ENCODE measurements at places on chromosomes 5 and 9. TPM values are rescaled to one million over a fixed set of nuclear protein-coding genes. Genes with fewer than 3 reads are reported as not detected.

DNA sequence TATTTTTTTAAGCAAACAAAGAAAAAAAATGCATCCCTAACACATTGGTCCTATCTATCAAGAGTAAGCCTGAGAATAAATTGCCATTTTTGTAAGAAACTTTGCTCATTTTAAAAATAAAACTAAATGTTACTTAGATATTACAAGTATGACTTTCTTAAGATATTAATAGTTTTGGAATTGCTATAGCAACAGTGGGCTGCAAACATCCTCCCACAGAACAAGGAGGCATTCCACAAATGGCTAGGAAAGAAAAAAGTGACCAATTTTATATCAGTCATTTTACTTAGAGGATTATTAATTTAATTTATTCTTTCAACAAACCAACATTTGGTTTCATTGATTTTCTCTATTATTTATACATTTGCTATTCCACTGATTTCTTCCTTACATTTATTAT lies 63.7 kb downstream of the LURAP1L start:
- no peaks in the 10 kb centered on the region for H3K36me3 ChIP-seq
- H3K27ac ChIP-seq = no peak overlapping the region
- DNase-seq = no peak
- no peaks in the 10 kb centered on the region for H3K27me3 ChIP-seq
- H3K4me3 ChIP-seq = no peak overlapping the region
- no peaks in the 10 kb centered on the region for H3K4me1 ChIP-seq

DNA sequence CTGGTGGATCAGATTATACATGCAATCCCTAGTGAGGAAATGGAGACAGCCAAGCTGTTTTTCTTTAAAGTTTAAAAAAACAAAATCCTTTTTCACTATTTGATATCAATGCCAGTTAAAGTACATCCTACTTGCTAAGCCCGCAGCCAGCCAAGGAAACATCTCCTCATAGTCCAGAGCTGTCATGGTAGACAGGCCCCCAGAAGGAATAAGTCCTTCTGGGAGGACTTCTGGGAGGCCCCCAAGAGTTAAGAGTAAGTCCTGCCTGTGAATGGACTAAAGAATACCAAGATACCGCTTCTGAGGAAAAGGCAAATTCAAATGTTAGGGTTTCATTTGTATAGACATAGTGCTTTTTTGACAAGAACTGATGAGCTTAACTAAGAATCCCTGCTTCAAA lies 38.3 kb downstream of the MOCS2 start:
- no peak overlapping the region for H3K27ac ChIP-seq
- H3K4me3 ChIP-seq = no peak overlapping the region
- H3K4me1 ChIP-seq = no peaks in the 10 kb centered on the region
- no peaks in the 10 kb centered on the region for H3K27me3 ChIP-seq
- no peaks in the 10 kb centered on the region for H3K36me3 ChIP-seq

The PCDH12 gene
- not detected for total RNA-seq

- no peak for DNase-seq
- H3K4me1 ChIP-seq = no peaks in the 10 kb centered on the region
Observed at GRCh38 chr9:14087576-14087975, 226.4 kb downstream of the NFIB start.

DNA sequence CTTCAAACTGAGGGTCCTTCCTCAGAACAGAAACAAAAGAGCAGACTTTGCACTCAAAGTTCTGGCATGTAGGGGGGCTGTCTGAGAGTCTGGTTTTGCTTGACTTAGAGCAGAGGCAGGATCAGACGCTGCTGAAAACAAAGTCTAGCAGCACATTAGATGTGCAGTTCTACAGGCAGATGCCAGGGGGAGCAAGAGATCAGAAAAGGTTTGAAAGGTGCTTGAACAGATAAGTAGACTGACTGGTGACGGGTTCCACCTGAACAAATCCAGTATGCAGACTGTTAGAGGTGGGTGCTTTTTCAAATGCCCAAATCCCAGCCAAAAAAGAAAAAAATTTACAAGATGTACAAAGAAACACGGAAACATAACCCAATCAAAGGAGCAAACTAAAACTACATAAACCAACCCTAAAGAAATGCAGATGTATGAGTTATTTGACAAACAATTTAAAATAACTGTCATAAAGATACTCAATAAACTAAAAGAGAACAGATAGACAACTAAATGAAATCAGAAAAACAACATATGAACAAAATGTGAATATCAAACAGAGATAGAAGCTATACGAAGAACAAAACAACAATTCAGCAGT lies 194.7 kb upstream of the FREM1 start:
- no peak overlapping the region for H3K27ac ChIP-seq
- no peaks in the 10 kb centered on the region for H3K27me3 ChIP-seq
- DNase-seq = peak; percentile 66
- H3K4me1 ChIP-seq = no peaks in the 10 kb centered on the region

DNA sequence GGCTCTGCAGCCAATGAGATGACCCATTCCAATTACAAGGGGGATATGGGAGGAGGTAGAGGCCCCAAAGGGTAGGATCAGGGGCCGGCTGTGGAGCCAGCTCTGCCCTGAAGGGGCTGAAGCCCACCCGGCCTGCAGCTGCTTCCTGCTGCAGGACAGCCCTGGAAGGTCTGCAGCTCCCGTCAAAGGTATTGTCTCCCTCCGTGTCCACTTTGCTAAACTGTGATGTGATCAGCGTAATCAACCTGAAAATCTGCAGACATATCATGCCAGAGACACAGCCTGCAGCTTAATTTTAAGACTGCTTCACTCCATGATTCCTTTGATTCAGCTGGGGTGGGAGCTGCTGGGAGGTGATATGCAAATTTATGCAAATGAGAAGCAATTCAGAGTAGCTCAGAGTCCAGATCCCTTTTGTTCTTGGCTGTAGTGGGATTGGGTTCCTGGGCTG lies 90.7 kb downstream of the GADD45G start:
- peak; percentile 68 for DNase-seq
- no peak overlapping the region for H3K4me3 ChIP-seq
- H3K27ac ChIP-seq = peak overlapping the region; percentile 83
- H3K27me3 ChIP-seq = peaks cover 7% of the 10 kb centered on the region

The SYK gene
- 2.7 TPM for total RNA-seq

GRCh38 chr9:94980947-94981722 lies 254.6 kb downstream of the AOPEP start:
- H3K4me3 ChIP-seq = no peak overlapping the region
- DNase-seq = peak; percentile 73
- no peaks in the 10 kb centered on the region for H3K36me3 ChIP-seq
- H3K27me3 ChIP-seq = no peaks in the 10 kb centered on the region

The IRGM gene
- not detected for total RNA-seq

GRCh38 chr5:82332886-82333615 lies 54.9 kb upstream of the RPS23 start:
- no peak for DNase-seq
- H3K4me3 ChIP-seq = no peak overlapping the region
- no peaks in the 10 kb centered on the region for H3K27me3 ChIP-seq
- H3K36me3 ChIP-seq = no peaks in the 10 kb centered on the region
- H3K4me1 ChIP-seq = no peaks in the 10 kb centered on the region

- H3K36me3 ChIP-seq = no peaks in the 10 kb centered on the region
- H3K4me3 ChIP-seq = peak overlapping the region; percentile 76
- H3K4me1 ChIP-seq = peaks cover 70% of the 10 kb centered on the region
- peak overlapping the region; percentile 97 for H3K27ac ChIP-seq
Observed at GRCh38 chr5:107570805-107571531, 99.8 kb downstream of the EFNA5 start.

DNA sequence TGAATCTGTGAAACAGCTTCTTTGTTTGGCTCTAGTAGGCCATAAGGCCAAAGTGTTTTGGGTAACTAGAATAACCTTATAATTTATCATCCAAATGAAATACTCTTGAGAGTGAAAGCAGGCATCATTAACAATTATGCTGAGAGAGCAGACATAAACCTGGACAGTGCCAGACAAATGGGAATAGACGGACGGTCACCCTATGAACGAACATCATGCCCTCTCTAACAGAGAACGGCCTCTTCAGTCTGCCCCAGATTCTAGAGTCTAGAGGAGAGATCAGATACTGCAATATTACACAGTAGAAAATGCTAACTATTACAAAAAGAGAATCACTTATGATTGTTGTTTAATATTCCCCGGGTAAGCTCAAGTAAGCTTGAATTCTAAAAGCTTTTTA lies 68.5 kb downstream of the APBA1 start:
- H3K27ac ChIP-seq = no peak overlapping the region
- DNase-seq = no peak
- no peaks in the 10 kb centered on the region for H3K36me3 ChIP-seq
- no peaks in the 10 kb centered on the region for H3K27me3 ChIP-seq
- no peaks in the 10 kb centered on the region for H3K4me1 ChIP-seq
- H3K4me3 ChIP-seq = no peak overlapping the region

The CBY3 gene
- total RNA-seq = not detected

The ZBTB34 gene
- total RNA-seq = 18.8 TPM

DNA sequence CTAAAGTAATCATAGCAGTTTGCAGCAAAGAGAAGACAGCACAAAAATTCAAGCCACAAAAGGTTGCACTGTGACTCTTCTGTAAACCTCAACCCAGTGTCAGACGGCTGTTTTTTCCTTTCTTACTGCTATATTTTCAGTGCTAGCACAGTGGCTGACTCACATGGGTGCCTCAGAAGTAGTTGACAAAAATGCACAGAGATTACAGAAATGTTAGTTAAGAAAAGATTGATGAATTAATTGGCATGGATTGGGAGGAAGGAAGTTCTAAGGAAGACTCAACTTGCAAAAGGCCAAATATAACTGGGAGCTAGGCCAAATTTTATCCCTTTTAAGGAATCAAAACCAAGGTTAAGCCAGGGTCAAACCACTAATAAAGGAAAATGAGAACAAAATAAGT lies 43.7 kb upstream of the ITGA1 start:
- no peaks in the 10 kb centered on the region for H3K36me3 ChIP-seq
- H3K27ac ChIP-seq = no peak overlapping the region
- H3K27me3 ChIP-seq = no peaks in the 10 kb centered on the region
- no peak overlapping the region for H3K4me3 ChIP-seq
- DNase-seq = no peak

The HTR4 gene
- not detected for total RNA-seq

- no peaks in the 10 kb centered on the region for H3K36me3 ChIP-seq
- H3K27ac ChIP-seq = no peak overlapping the region
- peaks cover 16% of the 10 kb centered on the region for H3K4me1 ChIP-seq
- H3K27me3 ChIP-seq = no peaks in the 10 kb centered on the region
- no peak for DNase-seq
Observed at GRCh38 chr5:79499640-79500273, 14.2 kb downstream of the HOMER1 start.

DNA sequence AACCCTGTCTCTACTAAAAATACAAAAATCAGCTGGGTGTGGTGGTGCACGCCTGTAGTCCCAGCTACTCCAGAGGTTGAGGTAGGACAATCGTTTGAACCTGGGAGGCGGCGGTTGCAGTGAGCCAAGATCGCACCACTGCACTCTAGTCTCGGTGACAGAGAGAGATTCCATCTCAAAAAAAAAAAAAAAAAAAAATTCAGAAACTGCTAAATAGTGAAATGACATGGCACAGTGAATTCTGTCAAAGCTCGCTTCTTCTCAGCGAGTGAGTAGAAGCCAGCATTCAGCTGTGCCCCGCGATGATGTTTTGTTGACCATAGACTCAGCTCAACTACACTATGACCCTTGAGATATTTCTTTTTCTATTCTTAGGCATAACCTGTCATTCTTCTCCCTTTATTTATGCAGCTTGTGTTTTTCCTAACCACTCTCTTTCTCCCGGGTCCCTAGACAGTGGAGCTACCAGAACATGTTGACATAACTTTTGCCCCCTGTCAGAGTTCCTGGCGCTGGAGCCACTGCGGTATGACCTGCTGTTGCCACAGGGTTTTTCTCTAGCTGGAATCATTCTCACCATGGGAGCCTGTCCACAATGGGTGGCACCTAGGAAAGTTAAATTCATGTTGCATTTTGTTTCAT lies 13.5 kb upstream of the IQGAP2 start:
- H3K4me1 ChIP-seq = no peaks in the 10 kb centered on the region
- no peak overlapping the region for H3K27ac ChIP-seq
- no peak for DNase-seq

The RAB3C gene
- total RNA-seq = 15.1 TPM

- no peak overlapping the region for H3K4me3 ChIP-seq
- H3K36me3 ChIP-seq = peaks cover 86% of the 10 kb centered on the region
- no peak overlapping the region for H3K27ac ChIP-seq
Observed at GRCh38 chr5:172347496-172348052, 64.0 kb upstream of the UBTD2 start.

The MEIKIN gene
- not detected for total RNA-seq

DNA sequence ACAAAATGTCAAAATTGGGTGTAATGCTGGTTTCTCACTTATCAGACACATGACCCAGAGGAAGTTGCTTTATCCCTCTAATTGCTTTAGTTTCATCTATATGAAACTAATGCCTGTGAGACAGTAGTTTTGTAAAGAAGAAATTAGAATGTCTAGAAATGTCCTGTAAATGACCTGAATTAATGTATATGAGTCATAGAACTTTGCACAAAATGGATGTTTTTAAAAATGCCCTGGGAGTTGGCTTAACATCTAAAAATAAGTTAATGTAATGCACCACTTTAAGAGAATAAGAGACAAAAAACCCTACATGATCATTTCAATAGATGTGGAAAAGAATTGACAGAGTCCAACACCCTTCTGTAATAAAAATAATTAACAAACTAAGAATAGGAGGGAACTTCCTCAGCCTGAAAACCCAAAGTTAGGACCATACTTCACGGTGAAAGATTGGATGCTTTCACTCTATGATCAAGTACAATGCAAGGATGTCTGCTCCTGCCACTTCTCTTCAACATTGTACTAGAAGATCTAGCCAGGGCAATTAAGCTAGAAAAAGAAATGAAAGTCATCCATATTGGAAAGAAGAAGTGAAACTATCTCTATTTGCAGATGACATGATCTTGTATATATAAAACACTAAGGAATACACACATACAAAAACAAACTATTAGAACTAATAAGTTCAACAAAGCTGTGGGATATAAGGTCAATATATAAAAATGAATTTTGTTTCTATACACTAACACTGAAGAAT lies 117.9 kb downstream of the MELK start:
- H3K36me3 ChIP-seq = no peaks in the 10 kb centered on the region
- no peak overlapping the region for H3K4me3 ChIP-seq
- DNase-seq = no peak
- H3K27ac ChIP-seq = no peak overlapping the region
- no peaks in the 10 kb centered on the region for H3K4me1 ChIP-seq
- no peaks in the 10 kb centered on the region for H3K27me3 ChIP-seq

- H3K27me3 ChIP-seq = no peaks in the 10 kb centered on the region
- no peak overlapping the region for H3K4me3 ChIP-seq
- peak; percentile 57 for DNase-seq
- H3K4me1 ChIP-seq = peaks cover 6% of the 10 kb centered on the region
- H3K27ac ChIP-seq = no peak overlapping the region
Observed at GRCh38 chr5:54845567-54845941, 139.8 kb downstream of the ESM1 start.

The SH3GL2 gene
- total RNA-seq = 7.7 TPM

DNA sequence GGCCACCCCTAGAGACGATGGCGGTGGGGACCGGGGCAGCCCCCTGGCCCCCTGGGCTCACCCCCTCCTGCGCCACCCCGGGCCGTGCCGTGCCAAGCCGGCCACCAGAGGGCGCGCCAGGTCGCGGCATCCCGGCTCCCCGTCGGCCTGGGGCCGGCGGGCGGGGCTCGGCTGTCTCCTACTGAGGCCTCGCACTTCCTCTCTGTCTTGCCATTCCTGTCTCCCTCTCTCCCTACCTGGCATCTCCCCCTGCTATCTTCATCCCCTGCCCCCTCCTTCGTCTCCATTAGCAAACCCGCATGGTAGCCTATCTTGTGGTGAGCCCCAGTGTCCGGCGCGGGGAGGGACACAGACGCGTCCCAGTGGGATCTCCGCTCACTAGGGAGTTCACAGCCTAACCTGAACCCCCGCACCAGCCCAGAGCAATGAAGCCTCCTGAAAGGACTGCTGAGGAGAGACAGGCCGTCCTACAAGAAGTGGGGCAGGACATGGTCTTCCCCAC lies 29.8 kb upstream of the FABP6 start:
- H3K27ac ChIP-seq = no peak overlapping the region
- H3K4me3 ChIP-seq = no peak overlapping the region
- no peaks in the 10 kb centered on the region for H3K36me3 ChIP-seq
- no peaks in the 10 kb centered on the region for H3K27me3 ChIP-seq
- H3K4me1 ChIP-seq = peaks cover 17% of the 10 kb centered on the region

Measured in endodermal cell (in vitro differentiated cells).